Esophagus squamous epithelium (tissue), 5 donors: ENCODE measurements at places on chromosomes 12 and 14.
A peak's percentile ranks its signal among the peaks of the same experiment; 100 is the strongest.

DNA sequence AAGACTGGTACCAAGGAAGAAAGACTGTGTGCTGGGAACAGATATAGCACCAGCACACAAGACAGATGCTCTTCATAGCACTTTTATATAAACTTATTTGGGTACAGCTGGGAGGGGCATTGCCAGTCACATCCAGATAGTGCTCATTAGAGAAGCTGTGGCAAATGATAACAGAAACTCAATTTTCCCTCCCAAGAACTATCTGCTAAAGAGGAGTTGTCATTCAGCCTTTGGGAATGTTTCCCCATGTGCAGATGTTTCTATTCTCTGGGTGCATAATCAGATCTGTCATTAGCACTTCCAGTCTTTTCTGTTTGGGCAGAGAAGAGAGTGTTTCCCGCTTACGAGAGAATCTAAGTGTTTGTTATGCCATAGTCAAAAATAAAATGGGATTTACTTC is 714.9 kb upstream of the MDGA2 start:
- no peak for DNase-seq

GRCh38 chr12:19095756-19096480 is 33.6 kb upstream of the PLEKHA5 start:
- DNase-seq = no peak

GRCh38 chr14:53190938-53191337 is 37.8 kb upstream of the DDHD1 start:
- no peak for DNase-seq

DNA sequence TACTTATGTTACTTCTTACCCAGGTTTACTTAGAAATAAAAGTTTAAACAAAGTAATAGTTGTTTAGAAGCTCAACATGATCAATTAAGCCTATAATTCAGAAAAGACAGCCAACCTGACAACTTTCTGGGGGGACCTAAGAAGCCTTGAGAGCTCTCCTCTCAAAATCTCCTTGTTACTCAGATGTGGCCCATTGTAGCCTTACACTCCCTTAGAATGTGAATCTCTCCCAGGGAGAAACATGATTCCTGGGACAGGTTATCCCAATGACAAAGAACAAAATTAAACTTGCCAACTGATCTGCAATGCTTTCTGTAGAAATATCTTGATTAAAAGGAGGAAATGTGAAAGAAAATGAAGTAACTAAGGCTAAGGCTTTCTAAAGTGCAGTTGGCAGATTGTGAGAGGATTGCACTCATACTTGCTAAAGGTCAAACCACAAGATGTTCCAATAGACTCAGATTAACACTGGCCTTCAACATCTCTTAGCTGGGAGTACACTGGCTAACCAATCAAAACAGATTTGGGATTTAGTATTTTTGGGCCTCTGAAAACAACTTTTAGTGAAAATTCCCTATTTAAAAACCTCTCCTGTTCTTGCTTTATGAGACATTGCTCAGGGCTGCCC is 72.3 kb upstream of the TMX1 start:
- DNase-seq = no peak

DNA sequence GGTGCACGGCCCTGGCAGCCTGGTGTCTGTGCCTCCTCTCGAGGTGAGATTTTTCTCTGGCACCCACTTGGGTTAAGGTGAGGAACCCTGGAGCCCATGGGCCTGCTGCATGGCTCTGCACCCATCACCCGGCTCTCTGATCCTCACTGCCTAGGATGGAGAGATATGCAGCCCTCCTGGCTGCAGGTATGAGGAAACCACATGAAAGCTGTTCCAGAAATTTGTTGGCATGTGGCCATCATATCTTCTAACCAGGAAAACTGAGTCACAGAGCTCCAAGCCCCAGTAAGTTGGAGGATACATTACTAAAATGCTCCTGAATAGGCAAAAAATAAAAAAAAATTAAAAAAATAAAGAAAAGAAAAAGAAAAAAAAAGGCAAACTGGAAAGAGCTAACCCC is 39.3 kb upstream of the DDX11 start:
- no peak for DNase-seq

DNA sequence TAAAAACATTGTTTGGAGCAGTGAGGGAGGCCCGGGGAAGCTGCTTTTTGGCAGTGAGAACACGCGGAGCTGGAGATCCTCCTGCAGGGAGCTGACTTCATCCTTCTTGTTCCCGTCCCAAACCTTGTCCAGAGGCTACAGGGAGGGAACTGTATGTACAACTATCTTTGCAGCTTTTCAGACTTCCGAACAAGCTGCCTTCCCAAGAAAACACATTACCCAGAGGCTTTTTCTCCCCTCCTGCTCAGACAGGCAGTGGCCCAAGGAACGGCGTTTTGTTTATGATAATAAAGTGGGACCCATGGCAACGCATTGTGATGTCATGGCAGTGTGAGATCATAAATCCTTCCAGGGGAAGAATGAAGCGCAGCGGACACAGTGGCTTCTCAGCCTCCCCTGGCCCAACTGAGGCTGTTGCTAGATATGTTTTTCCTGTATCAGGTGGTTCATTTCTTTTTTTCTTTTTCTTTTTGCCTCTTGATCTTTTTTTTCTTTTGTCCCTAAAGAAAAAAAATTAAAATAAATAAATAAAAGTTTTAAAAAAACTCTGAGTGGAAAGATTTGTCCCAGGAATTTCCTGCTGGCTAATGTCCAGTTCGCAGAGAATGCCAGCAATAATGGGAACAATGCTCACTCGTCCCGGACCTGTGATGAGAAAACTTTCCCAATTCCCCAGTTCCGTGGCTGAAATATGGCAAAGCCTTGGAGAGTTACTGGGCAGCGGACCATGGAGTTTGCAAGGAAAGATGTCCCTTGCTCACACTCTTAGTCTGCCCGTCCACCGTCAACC is 103.4 kb upstream of the MAP1LC3B2 start:
- no peak for DNase-seq

GRCh38 chr12:79959484-79959883 is 24.6 kb upstream of the PPP1R12A start:
- no peak for DNase-seq

DNA sequence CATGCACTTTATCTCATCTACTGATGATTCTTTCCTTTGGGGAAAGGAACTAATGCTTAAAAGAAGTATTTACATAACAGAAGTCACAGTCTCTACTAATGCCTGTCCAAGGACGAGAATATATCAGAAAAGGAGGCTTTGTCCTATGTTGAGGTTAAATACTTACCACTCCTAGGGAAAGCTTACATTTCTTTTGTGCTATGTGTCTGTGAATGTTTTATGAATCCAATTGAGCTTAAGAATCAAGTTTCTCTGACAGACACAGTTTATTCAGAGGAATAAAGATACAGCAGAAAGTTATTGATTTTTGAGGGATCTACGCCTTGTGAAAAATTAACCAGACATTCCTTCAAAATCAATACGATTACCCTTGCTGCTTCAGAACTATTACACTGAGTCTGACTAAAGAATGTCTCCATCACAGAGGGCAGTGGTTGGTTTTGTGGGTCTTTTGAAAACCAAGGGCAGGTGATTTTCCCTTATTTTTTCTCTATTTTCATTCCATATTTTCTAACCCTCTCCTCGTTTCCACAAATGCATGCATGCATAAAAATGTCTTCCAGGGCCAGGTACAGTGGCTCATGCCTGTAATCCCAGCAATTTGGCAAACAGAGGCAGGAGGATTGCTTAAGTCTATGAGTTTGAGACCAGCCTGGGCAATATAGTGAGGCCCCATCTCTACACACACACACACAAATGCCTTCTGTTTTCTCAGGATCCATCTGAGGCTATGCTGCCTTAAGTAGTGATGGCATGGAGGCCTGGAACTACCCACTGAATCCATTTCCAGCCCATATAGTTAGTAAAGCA is 1095.1 kb downstream of the GALC start:
- DNase-seq = no peak

DNA sequence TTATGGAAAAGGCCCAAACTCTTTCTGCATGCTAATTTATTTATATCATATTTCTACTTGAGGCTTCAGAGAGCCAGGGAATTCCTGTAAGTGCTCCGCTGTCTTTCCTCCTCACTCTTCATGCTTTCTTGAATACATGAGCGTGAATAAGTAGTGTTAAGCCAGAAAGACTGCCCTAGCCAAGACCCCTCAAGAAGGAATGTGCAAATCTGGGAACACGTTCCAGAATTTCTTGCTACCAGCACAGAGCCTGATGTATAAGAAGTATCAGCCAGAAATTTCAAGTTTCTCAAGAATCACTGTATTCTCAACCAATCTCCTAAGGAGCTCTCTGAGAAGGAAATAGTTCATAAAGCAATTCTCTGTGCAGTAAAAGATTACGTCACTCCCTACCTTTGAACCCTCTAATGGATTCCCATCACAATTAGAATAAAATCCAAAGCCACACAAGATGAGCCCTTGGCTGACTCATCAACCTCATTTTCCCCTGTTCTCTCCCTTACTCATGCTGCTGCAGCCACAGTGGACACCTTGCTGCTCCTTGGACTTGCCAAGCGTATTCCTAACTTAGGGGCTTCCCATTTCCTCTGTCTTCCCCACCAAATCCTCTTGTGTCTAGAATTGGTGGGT is 6.9 kb upstream of the TSPAN8 start:
- no peak for DNase-seq

DNA sequence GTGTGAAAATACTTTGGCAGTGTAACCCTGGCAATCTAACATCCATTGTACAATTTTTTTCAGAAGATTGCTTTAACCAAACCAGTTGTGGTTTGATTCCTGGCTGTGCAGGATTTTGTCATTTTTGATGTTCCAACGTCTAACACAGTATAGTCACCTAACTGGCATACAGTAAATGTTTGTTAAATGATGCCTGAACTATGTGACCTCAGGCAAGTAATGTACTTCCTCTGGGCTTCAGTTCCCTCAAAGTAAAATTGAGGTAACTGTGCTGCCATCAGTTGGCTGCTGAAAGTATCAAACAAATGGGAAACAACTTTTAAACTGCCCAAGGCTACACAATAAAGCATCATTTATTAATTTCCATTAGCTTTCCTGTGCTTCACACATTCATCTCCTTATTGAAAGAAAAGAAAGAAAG is 4.3 kb downstream of the TM7SF3 start:
- DNase-seq = no peak

DNA sequence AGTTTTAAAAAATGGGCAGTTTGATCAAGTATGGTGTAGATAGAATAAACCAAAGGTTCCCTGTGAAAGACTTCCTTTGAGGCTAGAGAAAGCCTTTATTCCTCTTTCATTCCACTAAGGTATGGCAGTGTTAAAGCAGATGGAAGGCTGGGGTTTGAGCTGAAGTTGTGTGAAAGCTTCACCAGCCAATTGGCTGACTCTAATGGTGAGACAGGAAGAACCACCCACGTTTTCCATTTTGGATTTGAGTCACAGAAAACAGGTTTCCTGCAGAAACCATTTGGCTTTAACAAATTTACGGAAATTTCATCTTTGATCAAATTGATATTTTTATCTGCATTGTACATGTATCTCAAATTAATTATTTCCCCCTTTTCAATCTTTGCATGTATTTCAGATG is 455.0 kb downstream of the PCNX1 start:
- no peak for DNase-seq

- no peak for DNase-seq
These were observed 803.7 kb downstream of the DIO2 start for GRCh38 chr14:79407572-79407971.

DNA sequence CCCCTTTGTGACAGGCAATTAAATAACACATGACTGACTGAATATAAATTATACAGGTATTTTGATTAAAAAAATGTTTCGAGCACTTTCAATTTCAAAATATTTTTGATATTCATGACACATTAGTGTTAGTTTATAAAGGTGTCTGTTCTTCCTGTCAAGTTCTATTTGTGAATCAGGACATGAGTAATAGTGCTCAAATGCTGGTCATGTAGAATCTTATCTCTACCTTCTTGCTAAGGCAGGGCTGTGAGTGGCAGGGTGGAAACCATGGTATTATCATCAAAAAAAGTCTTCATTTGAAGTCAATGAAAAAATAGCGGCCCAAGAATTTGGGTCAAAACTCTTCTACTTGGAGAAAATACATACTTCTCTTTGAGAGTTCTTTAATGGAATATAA is 250.2 kb downstream of the DACT1 start:
- DNase-seq = no peak

- DNase-seq = peak; percentile 16
These were observed 84.1 kb upstream of the RESF1 start for GRCh38 chr12:31874961-31875608.

GRCh38 chr14:34043627-34044372 is 92.9 kb upstream of the EGLN3 start:
- DNase-seq = no peak

DNA sequence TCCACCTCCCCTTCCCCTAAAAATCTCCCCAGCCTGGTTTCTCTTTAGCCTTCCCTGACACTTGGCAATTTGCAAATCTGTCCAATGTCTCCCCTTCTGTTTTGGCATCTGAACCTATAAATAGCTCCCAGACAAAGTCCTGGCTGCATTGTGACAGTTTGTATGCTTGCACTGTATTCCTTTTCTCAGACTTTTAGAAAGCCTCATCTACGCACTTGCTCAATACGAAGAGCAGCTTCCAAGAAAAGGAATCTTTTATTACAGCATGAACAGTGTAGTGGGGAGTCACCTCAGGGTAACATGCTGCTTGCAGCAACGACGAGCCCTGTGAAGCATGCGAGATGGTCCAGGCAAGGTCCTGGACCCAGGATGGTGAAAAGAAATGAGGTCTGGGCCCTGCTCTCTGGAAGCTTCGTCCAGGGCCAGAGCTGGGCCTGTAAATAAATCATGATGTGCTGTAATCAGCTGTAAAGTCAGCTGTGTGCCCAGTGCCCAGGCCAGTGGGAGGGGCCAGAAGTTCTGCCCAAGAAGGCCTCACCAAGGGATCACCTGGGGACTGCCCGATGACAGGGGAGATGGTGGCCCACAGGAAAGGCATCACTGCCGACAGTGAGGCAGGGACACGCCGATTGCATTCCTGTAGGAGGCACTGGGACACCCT is 88.3 kb downstream of the RIN3 start:
- DNase-seq = no peak

DNA sequence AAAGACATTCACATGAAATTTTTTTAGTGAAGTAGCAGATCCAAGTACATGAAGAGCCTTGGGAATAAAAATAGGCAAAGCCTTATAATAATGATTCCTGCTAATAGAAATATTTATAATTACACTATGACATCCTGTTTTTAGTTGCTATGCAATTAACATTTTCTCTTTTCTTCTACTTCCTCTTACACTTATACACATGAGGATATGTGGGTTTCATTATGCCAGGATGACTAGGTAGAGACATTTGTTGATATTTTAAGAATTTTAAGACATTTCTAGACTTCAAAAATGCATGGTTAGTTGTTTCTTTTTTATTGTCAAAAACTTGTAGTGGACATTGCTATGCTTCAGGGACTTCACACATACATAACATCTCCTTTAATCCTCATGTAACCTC is 326.8 kb downstream of the SYT1 start:
- no peak for DNase-seq

DNA sequence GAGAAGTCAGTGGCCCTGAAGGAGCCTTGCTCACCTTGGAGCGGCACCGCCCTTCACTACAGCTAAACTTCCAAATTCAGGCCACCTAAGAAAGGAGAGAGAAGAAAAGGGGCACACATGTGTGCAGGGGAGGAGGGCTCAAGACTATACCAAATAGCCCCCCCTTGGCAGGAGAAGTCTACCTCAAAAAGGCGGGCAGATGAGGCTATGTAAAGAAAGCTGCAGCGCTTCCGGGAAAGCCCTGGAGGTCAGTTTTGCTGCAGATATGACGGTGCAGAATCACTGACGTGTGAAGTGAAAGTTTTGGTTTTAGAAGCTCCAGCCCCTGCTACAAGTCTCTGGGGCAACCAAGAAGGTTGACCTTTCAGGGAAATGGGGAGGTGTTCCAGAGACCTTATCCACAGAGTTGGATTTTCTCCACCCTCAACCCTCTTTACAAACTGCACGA is 48.2 kb upstream of the PNMA1 start:
- DNase-seq = no peak

- DNase-seq = no peak
These were observed 13.2 kb upstream of the SELPLG start for GRCh38 chr12:108646600-108647579.
